ENCODE measurements at places on chromosomes 6 and 20.

- no peak for DNase-seq
These were observed 295.5 kb upstream of the ADGRB3 start for GRCh38 chr6:68339488-68340131.

DNA sequence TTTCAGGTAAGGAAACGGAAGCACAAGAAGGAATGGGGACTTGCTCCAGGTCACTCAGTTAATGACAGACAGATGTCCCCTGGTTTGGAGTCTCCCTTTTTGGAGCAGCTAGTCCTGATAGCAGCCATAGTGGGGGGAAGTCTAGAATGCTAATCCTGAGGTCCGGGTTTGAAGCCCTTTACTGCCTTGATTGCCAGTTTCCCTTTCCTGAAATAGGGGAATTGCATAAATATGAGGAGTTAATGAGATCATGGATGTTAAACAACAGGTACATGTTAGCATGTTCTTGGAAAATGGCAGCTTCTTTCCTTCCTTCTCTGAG, 341 bp upstream of the TTPAL start:
- DNase-seq: no peak

GRCh38 chr6:109024368-109024767, 70.3 kb downstream of the SESN1 start:
- DNase-seq: no peak

DNA sequence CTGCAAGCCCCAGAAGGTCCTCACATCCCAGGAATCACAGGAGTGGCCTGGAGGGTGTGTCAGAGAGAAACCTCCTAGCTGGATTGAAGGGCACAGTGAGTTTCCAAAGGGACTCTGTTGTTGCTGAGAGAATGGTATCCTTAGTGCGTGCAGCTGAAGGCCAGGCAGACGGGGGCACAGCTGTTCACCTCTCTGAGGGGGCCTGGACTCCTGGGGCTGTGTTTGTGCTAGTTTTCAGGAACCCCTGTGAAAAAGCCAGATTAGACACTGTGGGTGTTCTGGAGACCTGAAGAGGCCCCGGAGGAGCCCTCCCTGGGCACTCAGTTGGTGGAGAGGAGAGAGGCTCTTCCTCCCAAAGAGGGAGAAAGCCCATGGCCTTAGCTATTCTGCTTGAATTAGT, 223.4 kb downstream of the FARS2 start:
- DNase-seq: no peak

DNA sequence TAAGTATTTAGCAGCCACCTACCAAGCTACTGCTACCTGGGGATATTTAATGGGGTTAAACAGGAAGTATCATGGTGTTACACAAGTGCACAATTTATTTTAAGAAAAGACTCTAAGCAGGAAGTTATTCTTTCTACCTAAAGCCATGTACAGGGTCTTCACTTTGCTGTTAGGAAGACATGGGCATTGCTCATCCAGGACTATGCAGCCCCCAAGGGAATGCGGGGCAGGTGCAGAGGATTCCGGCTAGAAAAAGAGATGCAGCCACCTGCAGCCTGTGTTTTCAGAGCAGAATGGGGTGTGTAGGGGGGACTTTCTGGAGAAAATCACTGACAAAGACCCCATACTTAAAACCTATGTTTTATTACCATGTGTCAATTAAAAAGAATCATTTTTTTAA, 399.1 kb upstream of the NOX3 start:
- DNase-seq: no peak

All from stimulated activated CD4-positive, alpha-beta T cell treated with anti-CD3 and anti-CD28 coated beads, Interleukin-1b, Interleukin-23, amount 100 ng/mL, for 4 hours (primary cell).